ENCODE measurements at places on chromosomes 5 and 9.

DNA sequence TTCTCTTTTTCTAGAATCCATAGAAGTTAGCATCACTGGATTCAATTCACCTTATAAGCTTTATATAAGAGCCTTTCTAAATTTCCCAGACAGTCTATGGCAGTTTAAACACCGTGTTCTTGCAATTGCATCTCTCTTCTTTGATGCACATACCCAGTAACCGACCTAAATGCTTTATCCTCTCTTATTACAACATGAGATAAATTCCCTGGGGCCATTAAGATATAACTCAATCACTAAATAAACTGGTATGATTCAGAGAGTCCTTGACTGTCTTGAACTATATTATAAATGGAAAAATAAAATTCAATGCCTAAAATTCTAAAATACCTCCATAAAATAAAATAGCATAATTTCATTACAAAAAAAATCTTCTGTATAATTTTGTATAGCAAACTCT, 98.1 kb downstream of the DIRAS2 start:
- no peak for DNase-seq

DNA sequence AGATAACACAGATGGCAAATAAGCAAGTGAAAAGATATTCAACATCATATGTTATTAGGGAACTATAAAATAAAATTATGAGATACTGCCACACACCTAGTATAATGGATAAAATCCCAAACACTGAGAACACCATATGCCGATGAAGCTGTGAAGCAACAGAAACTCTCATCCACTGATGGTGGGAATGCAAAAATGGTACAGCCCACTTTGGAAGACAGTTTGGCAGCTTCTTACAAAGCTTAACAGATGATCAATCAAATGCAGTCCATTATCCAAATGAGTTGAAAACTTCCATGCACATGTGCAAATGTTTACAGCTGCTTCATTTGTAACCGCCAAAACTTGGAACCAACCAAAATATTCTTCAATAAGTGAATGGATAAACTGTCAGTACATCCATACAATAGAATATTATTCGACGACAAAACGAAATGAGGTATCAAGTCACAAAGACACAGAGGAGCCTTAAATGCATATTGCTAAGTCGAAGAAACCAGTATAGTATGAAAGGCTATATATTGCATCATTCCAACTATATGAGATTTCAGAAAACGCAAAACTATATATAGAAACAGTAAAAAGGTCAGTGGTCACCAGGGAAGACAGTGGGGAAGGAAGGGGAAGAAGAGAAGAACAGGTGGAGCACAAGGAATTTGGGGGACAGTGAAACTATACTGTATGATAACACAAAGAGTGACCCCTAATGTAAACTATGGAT, 14.9 kb downstream of the PFDN1 start:
- no peak for DNase-seq

DNA sequence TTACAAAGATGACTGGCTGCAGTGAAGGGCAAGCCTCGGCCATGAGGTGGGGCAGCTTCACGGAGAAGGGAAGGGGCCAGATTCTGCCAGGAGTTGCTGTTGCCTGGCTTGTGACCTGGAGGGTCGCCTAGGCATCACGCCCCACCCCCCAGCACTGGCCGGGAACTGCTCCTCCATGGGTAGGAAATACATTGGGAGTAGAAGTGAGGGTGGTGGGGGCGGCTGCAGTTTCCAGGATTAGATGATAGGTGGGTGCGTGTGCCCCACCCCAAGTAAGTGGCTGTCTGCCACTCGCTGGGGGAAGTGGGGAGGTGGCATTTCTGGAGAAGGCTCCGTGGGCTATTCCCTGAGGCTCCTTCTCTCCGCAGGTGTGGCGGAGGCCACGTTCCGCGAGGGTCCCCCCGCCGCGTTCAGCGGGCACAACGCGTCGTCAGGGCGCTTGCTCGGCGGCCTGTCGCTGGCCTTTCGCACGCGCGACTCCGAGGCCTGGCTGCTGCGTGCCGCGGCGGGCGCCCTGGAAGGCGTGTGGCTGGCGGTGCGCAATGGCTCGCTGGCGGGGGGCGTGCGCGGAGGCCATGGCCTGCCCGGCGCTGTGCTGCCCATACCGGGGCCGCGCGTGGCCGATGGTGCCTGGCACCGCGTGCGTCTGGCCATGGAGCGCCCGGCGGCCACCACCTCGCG, 16.9 kb downstream of the CRB2 start:
- no peak for DNase-seq

GRCh38 chr9:76868897-76869296, 37.0 kb downstream of the PRUNE2 start:
- no peak for DNase-seq

DNA sequence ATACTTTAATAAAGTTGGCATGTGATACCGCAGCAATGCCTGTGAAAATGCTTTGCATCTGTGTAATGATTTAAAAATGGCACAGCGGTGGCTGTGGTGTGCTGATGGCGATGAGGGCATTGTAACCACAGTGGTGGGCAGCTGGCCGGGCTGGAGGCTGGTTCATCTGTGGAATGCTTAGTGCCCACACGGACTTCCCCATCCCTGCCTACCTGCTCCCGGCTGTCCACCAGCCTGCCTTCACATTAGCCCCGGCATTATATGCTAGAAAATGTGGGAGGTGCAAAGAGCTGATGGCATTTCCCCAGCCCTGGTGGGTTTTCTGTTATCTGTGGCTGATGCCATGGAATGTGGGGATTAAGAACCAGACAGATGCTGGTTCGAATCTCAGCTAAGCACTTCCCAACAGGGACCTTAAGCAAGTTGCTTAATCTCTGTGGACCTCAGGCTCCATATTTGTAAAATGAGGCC, 2.9 kb upstream of the NDST1 start:
- DNase-seq: no peak

GRCh38 chr5:38621331-38621730, 64.9 kb upstream of the LIFR start:
- no peak for DNase-seq

GRCh38 chr5:143683459-143683858, 128.5 kb upstream of the HMHB1 start:
- no peak for DNase-seq

- DNase-seq: no peak
These were observed 220.6 kb downstream of the DMAC1 start for GRCh38 chr9:7578951-7579350.

DNA sequence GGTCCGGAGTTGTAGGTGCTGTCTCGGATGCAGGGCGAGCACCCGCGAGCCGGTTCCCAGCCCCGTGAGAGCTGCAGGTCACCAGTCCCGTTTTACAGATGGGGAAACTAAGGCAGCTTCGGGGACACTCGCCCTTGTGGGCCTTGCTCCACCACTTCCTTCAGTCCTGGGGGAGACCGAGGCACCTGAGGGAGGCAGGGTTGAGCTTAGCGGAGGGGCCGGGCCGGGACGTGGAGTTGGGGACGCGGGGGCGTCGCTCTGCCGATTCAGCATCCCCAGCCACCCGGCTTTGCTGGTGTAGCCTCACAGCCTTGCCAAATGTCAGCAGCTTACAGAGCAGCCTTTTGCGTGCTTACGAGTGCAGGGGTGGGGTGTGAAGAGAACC, 530 bp downstream of the BBLN start:
- no peak for DNase-seq

- no peak for DNase-seq
These were observed 444.8 kb downstream of the BNC2 start for GRCh38 chr9:16425562-16426231.

DNA sequence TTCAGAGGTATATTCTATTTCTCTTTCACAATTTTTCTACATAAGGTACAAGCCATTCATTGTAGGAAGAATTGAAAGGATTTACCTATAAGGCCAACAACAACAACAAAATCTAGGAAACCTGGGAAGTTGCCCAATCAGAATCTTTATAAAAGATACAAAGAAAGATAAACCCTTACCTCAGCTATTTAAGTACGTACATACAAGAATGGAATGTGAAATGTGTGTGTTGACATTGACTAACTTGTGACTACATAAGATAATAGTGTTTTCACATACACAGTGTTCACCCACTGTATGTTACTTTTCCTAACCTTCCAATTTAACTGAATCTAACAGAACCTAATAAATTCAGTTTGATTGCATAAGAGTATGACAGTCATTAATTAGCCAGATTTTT, 154.1 kb downstream of the ADAMTS6 start:
- DNase-seq: no peak

DNA sequence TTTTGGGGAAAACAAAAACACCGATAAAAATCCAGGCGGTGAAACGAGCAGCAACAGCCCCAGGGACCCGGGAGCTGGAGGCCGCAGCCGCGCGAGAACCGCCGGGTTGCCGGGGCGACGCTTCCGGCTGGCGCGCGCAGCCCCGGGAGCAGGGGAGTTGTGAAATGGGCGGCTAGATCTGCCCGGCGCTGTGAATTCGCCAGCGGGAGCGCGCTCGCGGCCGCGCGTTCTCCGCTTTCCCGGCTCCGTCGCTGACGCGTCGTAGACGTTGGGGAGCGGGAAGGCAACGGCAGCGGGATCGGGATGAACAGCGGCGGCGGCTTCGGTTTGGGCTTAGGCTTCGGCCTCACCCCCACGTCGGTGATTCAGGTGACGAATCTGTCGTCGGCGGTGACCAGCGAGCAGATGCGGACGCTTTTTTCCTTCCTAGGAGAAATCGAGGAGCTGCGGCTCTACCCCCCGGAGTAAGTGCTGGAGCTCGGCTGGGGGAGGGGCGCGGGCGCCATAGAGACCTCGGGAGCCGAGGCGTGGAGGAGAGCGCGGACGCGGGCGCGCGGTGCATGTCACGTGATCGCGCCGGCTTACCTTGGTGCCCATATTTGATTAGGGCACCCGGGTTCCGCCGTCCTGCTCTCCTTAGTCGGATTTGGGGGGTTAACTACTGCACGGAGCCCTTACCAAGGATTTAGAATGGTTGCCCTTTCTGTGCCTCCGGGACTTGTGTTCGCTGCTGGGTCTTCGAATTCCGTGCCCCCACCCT, at the start of gene SREK1:
SREK1 (plus strand) TSS at position 227 of the 760 bp plus-strand sequence; CDS start at position 304, 77 bp downstream.
- DNase-seq: peak; percentile 91

DNA sequence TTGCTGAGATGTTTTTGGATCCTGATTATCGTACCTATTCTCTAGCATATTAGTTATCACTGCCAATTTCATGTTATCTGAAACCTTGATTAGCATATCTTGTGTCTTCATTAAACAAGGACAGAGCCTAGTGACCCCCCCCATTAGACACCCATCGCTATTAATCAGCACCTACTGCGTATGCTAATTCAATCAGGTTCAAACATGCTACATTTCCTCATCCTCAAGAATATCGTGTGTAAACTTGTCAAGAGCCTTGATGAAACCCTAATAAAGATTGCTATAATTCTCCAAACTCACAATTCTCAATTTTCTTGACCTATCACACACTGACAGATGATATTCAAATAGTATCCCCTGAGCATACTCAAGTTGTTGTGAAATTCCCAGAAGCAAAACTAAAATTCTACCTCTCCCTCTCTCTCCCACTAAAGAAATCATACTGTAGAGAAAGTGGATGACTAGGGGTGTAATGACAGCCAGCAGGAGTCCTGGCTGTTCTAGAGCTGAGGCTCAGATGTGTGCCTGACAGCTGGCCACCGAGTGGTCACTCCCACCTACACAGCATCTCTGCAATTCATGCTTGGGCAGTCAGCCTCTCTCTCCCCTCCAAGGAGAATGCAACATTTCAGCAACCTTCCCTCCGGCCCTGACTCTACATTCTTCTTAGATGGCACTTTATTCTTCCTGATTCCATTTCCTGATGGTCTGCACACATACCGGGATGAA, 9.2 kb upstream of the ZNF354A start:
- DNase-seq: no peak

- peak; percentile 7 for DNase-seq
These were observed 60.4 kb upstream of the CAST start for GRCh38 chr5:96601715-96602244.

DNA sequence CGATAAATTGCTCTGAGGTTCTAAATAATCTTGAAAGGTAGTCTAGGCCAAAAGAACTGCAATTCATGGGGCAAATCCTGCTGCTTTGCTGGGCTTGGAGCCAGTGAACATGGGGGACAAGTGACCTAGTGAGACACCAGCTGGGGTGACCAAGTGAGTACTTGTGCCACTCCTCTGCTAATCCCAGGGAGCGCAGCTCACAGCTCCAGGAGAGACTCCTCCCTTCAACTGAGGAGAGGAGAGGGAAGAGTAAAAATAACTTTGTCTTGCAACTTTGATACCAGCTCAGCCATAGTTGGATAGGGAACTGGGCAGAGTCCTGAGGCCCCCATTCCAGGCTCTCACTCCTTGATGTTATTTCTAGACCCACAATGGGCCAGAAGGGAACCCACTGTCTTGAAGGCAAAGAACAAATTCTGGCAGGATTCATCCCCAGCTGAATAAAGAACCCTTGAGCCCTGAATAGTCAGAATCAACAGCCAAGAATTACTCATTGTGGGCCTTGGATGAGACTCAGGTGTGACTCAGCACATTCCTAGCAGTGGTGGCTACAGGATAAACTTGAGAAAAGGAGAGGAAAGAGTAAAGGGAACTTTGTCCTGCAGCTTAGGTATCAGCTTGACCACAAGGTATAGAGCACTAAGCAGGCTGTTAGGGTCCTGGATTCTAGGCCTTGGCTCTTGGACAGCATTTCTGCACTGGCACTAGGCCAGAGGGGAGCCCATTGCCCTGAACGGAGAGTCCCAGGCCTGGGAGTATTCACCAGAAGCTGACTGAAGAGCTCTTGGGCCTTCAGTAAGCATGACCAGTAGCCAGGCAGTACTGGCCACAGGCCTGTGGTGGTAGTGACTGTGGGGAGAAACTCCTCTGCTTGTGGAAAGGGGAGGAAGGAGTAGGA, 288.3 kb upstream of the CDH18 start:
- no peak for DNase-seq

GRCh38 chr5:56815658-56816545, 553 bp downstream of the MAP3K1 start:
- DNase-seq: peak; percentile 28

DNA sequence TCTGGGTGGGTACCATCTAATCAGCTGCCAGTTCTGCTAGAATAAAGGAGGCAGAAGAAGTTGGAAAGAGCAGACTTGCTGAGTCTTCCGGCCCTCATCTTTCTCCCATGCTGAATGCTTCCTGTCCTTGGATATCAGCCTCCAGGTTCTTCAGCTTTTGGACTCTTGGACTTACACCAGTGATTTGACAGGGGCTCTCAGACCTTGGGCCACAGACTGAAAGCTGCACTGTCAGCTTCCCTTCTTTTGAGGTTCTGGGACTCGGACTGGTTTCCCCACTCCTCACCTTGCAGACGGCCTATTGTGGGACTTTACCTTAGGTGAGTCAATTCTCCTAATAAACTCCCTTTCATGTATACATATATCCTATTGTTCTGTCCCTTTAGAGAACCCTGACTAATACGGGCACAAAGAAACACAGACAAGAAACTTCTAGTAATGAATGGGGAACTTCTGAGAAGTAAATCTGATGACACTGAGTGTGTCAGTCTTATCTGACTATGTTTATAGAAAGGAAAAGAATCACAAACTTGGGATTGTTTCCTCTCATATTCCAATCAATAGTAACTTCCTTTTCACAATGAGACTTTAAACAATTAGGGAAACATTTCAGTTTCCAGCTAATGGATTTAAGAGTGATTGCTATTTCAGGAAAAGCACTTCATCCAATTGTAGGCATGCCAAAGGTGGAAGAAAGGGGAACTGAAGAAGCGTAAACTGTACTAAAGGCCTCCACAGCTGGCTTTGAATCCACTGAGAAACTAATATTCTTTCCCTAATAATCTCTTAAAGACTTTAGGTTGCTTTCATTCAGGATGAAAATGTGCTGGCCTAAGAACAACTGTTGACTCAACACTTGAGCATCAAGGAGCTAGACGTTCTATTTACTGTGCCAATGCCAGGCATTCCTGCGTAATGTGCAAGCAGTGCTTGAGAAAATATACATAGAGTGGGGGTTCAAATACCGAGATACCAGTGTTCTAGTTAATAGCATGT, 127.9 kb upstream of the PTGER4 start:
- no peak for DNase-seq
